CD4-positive, alpha-beta T cell treated with Interleukin-1 beta for 1 hour (primary cell): ENCODE measurements at places on chromosomes 5 and 9.
A peak's percentile ranks its signal among the peaks of the same experiment; 100 is the strongest.

DNA sequence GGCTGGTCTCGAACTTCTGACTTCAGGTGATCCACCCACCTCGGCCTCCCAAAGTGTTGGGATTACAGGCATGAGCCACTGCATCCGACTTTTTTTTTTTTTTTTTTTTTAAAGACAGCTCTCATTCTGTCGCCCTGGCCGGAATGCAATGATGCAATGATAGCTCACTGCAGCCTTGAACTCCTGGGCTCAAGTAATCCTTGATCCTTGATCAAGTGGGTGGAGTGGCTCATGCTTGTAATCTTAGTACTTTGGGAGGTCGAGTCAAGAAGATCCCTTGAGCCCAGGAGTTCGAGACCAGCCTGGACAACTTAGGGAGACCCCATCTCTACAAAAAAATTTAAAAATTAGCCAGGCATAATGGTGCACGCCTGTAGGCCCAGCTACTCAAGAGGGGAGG, 8.1 kb downstream of the SEC24A start:
- DNase-seq, result no peak

GRCh38 chr5:9468060-9468388, 77.9 kb downstream of the SEMA5A start:
- no peak for DNase-seq

- no peak for DNase-seq
These were observed 20.3 kb upstream of the TMEM174 start for GRCh38 chr5:73152411-73153388.

DNA sequence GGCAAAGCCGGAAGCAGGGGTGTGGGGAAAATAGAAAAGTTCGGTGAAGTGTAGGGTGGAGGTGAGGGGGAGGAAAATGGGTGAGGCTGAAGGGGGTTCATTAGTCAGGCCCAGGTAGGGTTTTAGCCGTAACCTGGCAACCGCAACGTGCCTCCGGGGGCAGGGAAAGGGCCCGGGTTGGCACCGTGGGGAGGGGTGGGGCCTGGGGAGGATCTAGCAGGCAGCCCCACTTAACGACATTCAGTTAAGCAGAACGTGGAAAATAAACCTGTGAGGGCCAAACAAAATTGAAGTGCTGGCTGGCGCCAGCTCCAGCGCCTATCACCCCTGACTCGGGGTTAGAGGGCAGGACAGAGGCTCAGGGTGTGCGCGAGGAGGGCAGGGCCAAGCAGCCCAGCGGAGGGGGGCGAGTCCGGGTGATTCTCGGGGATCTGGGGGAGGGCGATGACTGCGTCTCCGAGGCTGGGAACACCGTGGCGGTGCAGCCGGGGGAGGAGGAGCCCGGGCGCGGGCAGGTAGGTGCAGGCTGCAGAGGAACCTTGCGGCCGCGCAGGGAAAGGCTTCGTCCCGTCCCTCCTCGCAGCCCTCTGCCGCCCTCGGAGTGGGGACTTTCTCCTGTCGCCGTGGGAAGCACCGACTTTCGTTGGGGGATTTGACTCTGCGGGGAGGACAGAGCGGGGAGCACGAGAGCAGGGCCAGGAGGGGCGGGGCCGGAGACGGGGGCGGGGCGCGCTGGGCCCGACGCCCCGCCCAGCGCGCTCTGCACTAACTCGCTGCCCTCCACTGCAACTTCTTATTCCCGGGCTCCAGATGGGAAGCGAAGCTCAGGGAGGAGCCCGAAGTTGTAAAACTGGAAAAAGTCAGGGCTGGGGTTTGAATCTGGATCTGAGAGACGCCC, 5.1 kb downstream of the RGS14 start:
- DNase-seq, result peak; percentile 72

- no peak for DNase-seq
These were observed 121.5 kb upstream of the SPRY4 start for GRCh38 chr5:142446131-142446959.

DNA sequence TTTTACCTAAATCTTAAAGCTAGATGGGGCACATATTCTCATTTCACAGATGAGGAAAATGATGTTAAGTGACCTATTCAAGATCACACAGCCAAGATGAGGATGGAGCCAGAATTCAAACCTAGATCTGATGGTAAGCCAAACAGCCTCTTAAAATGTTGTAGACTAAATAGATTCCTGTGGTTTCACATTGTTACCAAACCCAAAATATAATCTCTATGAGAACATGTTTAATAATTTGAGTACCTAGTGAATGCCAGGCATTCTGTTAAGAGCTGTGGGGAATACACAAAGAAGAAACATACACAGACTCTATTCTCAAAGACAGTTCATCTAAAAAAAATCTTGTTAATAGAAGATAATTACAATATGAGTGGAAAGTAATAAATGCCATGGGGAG, 25.2 kb downstream of the HOMER1 start:
- no peak for DNase-seq

- no peak for DNase-seq
These were observed 156.8 kb upstream of the KLF9 start for GRCh38 chr9:70571258-70571657.

DNA sequence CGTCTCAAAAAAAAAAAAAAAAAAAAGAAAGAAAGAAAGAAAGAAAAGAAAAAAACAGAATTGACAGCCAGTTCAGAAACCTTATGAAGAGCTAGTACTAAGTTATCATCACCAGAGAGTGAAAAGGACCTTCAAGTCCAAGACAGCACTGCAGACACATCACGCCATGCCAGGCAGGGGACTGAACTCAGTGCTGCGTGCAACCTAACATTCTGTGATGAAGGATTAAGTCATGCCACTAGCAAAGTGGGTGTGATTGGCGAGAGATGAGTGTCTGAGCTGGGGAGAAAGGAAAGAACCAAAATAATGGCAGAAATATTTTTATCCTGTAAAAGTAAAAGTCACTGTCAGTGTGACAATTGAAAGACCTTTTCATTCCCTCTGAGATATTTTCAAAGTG, 54.7 kb downstream of the MAP1B start:
- DNase-seq, result no peak

DNA sequence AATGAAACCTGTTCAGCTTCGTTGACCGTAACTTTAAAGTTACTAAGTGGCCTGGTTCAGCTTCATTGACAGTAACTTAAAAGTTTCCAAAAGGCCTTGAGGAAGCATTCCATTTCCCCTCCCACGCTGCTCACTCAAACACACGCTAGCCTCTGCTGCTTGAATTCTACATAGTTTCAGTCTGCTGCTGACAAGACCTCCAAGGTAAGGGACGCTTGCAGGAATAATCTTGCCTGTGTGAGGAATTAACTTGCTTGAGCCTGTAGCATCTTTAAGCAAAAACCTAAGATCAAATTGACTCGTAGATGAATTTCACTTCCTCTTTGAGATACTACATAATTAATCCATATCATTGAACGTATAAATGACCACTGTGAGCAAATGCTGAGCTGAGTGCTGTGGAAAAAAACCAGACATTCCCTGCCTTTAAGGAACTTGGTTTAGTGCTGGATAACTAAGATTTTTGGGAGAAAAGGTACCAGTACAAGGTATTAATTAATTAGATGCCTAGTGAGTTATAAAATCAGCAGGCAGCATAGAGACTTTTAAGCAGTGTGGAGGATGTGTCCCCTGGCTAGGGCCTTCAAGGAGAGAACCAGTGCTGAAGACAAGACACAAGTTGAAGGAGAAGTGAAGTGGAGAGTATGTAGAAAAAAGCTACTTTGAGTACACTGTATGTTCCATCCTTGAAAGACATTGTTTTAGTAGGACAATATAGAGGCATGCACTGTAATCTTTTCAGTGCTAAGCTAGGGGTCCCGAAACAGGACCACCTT, 39.2 kb downstream of the GRAMD2B start:
- DNase-seq, result no peak

- peak; percentile 68 for DNase-seq
These were observed 718 bp upstream of the DENND4C start for GRCh38 chr9:19229595-19230354.

GRCh38 chr5:169577951-169578350, 5.6 kb upstream of the SPDL1 start:
- no peak for DNase-seq

- DNase-seq, result peak; percentile 82
These were observed 81.7 kb upstream of the ZBTB43 start for GRCh38 chr9:126722922-126723806.

DNA sequence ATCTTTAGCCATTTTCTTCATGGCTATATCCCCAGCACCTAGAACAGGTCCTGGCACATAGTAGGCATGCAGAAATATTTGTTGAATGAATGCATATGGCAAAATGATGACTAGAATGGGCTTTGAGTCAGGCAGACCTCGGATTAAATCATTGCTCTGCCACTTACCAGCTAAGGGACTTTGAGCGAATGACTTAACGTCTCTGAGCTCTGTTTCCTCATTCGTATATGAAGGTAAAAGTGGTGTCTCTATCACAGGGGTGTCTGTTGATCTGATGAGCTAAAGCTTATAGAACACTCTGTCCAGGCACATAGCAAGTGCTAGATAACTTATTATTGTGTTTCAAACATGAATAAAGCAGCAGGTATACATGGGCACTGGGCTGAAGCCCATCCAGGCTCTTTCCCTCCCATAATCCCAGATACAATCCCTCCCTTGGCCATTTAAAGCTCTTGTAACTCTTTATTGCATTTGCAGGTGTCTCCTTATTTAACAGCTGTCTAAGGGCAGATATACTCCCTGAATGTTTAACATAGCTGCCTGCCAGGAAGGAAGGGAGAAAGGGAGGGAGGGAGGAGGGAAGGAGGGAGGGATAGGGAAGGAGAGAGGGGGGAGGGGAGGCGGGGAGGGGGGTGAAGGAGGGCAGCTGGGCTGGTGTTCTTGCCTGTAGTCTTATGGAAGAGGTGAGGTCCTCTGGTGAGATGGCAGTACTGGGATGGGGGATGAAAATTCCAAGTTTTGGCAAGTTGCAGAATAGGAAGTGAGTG, 23.2 kb upstream of the STXBP1 start:
- DNase-seq, result no peak
